T-helper 2 cell (primary cell): ENCODE measurements at places on chromosomes 13 and 19.

DNA sequence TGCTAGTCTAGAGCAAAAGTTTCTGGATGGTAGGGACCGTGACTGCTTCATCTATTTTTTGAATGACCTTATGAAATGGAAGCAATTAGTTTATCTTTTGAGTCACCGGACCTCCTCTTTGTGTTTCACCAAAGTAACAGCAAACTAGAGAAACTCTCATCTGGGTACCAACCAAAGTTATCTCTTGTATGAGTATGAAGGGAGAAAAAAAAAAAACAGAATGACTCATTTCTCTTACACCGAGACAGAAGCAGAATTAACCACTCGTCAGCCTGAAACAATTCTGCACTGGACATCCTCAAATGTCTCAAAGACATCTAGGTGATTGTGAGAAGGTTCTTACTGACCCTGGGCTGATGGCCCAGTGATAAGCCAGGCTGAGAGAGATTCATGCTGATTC, 18.3 kb downstream of the ZNF100 start:
- no peak for DNase-seq

DNA sequence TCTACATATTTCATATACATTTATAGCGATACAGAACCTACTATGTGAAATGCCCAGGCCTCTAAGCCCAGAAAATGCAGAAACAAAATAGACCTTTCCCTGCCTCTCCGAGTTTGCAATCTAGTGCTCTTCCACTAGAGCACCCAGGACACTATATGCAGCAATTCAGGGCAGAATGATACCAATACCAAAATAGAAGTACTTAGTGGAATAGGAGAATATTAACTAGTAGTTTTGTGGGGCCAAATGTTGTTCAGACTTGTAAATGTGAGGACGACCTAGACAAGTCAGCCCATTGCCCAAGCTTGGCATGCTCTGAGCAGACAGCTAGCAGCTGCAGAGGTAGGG, 35.8 kb upstream of the FLT1 start:
- DNase-seq: no peak

DNA sequence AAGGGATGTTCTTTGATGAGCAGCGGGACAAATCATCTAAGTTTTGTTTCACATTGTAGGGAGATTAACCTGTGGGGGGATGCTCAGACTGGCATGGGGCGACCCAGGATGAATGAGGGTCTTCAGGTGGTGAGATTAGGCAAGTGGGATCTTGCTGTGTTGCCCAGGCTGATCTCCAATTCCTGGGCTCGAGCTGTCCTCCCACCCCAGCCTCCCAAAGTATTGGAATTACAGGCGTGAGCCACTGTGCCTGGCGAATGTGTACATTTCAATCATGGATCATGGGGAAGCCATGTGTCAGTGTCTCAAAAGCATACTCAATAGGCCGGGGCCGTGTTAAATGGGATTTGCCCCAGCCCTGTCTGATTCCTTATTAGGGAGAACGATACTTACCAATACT, 8.1 kb downstream of the SLC25A42 start:
- no peak for DNase-seq

DNA sequence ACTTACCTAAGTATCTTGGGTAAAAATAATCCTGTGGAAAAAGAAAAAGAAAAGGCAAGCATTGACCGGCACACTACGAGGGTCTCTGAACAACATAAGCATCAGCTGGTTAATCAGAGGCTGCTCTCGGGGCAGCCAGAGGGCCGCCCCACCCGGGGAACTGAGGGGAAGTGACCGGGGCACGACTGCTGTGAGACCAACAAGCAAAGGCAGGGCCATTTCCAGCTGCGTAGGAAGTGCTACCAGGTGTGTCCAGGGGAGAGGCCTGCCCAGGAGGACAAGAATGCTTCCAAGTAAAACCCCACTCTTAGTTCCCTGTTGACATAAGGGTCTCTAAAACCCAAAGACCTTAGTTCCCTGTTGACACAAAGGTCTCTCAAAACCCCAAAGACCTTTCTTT, 15.9 kb downstream of the GAS6 start:
- no peak for DNase-seq

- DNase-seq: no peak
Observed at GRCh38 chr13:20553311-20553710, 13.6 kb upstream of the IFT88 start.

GRCh38 chr19:16626796-16627192, 1.2 kb downstream of the MED26 start:
- DNase-seq: no peak

DNA sequence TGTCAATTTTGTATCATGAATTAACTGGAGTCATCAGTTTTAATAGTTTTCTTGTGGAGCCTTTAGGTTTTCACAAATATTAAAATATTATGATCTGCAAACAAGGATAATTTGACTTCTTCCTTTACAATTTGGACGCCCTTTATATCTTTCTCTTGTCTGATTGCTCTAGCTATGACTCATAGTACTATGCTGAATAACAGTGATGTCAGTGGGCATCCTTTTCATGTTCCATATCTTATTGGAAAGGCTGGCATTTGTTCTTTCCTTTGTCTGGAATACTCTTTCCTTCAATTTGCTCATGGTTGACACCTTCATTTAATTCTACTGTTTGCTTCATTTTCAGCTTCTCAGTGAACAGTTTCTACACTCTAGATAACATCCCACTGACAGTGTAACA, 1129.3 kb downstream of the SLITRK5 start:
- no peak for DNase-seq

DNA sequence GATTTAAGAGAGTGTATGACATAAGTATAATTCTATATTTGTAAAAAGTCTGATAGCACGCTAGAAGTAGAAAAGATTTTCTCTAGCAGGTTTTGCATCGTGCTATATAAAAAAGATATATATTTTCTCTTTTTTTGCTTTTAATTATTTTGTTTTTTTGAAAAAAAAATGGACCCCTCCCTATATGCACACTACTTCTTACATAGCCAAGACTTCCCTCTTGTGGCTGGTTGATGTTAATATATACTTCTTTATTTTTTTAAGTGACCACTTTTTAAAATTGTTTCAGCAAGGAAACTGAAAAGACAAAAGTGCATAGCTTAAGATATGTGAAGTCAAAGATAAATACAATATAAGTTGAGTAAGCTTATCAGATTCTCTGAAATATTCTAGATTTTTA, 1202.8 kb downstream of the DIAPH3 start:
- no peak for DNase-seq

DNA sequence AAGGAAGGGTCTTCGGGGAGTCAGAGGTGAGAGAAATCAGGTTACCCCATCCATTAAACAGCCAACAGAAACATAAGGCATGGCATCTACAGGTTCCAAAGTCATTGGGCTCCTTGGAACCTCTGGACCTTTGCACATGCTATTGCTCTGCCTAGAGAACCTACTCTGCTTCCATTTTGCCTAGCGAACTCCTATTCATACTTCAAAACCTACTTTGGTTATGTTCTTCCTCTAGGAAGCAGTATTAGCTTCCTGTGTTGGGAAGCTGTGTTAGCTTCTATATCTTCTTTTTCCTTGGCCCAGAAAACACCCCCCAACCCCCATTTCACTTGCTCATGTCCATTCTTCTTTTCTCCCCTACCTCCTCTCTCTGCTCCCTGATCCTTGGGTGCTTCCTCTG, 39.6 kb downstream of the F2RL3 start:
- DNase-seq: no peak

- DNase-seq: no peak
Observed at GRCh38 chr13:19345158-19345557, 163.5 kb upstream of the TUBA3C start.

DNA sequence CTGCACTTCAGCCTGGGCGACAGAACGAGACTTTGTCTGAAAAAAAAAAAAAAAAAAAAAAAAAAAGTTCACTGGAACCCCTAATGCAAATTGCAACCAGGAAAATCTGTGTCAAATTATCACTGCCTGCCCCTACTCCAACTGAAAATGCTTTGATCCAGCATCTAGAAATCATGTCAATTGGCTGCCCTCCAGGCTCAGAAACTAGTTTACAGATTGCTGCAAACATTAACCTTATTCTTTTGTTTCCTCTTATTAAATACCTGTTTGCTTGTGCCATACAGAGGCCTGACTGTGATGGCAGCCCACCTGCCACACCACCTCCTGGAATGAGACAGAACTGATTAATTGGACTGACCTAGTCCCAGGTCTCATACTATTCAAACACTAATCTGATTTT, 18.6 kb upstream of the AKT2 start:
- no peak for DNase-seq

GRCh38 chr19:17156947-17157302, 58.2 kb upstream of the USE1 start:
- DNase-seq: no peak

DNA sequence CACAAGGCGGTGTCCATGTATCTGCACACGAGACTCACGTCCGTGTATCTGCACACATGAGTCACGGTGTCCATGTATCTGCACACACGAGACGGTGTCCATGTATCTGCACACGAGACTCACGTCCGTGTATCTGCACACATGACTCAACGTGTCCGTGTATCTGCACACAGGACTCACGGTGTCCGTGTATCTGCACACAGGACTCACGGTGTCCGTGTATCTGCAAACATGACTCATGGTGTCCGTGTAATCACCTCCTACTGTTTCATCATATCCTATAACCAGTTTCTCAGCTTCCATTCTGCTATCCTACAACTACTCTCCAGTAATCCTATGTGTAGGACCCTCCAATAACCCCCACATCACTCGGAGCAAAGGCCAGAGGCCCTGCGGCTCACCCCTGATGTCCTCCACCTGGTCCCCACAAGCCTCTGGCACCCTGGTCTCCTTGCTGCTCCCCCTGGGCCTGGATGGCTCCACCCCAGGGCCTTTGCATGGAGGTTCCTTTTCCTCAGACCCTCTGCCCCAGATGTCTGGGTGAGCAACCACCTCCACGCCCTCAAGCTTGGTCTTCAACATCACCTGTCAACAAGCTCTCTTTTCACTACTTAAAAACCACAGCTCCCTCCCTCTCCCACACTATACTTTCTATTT, 2.5 kb upstream of the TMEM255B start:
- DNase-seq: no peak

GRCh38 chr13:81480634-81481033, 1139.7 kb upstream of the SPRY2 start:
- no peak for DNase-seq

DNA sequence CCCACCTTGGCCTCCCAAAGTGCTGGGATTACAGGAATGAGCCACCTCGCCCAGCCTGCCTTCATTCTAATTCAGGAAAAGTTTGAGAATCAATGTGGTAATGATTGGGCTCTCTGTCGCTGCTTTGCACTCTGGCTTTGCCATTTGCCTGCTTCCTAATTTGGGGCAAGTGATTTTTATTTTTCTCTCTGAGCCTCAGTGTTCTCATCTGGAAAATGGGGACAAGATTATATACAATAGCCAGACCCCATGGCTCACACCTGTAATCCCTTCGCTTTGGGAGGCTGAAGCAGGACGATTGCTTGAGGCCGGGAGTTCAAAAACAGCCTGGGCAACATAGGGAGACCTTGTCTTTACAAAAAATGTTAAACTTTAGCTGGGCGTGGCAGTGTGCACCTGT, 3.8 kb downstream of the RYR1 start:
- DNase-seq: no peak

- no peak for DNase-seq
Observed at GRCh38 chr13:49407068-49407467, 36.8 kb downstream of the CAB39L start.

DNA sequence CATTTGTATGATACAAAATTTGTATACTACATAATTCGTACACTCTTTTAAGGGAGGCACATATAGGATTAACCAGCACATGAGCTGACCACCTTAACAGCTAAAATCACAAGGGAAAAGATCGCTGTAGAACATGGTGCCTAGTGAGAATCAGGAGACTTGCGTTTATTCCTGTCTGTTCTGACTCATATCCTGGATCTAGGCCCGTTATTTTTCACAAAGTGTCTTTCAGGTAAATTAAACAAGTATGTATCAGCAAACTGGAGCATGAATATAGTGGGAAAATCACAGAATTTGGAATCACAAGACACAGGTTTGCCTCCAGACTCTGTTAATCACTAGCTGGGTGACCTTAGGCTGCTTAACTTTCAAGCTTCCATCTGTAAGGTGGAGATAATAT, 47.5 kb upstream of the ESD start:
- DNase-seq: no peak

GRCh38 chr19:623974-624373, 9.4 kb downstream of the POLRMT start:
- no peak for DNase-seq
